MG63 (cell line): ENCODE measurements at places on chromosomes 1 and 21.
A peak's percentile ranks its signal among the peaks of the same experiment; 100 is the strongest.

GRCh38 chr1:54516249-54516920, 31.6 kb upstream of the ACOT11 start:
- no peak for DNase-seq

DNA sequence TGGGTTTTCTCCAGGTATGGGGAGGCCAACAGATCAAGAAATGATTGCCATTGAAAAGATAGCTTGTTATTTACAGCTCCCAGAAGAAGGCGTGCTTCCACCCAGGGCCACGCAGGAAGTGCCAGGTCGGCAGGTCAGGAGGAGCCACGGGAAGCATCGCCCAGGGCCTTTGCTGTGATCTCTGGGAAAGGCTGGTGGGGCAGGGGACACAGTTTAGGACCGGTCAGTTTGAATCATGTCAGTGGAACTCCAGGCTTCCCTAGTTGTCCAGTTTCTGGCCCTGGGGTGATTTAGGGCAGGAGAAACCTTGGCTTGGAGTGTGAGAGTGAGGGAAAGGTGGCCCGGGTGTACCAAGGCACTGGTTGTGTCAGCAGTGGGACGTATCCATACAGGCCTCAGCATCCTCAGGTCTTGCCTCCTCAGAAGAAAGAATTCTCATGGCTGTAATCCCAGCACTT, 11.4 kb downstream of the PLA2G5 start:
- DNase-seq, result no peak

GRCh38 chr1:228376262-228376628, 30.4 kb downstream of the TRIM11 start:
- no peak for DNase-seq

- DNase-seq, result no peak
These were observed 68.5 kb upstream of the GADD45A start for GRCh38 chr1:67616394-67616985.

- no peak for DNase-seq
These were observed 23.3 kb upstream of the PTGFRN start for GRCh38 chr1:116886291-116886878.

DNA sequence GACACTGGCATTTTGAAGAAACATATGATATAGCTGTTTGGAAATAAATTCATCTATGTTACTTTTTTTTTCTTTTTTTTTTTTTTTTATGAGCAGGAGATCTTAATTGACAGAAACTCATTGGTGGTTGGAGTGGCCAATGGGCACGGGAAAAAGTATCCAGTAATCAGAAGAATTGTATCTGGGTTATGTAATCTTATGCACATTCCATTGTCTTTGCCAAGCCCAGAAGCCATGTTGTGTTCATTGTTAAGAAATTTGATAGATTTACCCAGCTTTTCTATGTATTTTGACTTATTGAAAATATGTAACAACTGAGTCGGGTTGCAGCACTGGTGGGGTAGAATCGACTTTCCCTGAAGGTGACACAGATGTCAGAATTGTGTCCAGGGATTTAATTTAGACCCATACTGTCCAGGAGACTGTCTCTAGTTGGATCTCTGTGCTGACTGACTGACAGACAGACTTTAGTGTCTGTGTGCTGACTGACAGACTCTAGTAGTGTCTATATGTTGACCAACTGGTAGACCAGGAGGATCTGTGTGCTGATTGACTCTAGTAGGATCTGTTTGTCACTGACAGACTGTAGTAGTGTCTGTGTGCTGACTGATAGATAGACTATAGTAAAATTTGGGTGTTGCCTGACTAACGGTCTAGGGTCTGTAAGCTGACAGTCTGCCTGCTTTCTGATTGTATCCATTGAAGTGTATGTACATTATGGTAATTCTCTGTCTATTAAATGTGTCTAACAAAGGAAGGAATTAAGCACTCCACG, 12.3 kb upstream of the C4BPB start:
- DNase-seq, result no peak

DNA sequence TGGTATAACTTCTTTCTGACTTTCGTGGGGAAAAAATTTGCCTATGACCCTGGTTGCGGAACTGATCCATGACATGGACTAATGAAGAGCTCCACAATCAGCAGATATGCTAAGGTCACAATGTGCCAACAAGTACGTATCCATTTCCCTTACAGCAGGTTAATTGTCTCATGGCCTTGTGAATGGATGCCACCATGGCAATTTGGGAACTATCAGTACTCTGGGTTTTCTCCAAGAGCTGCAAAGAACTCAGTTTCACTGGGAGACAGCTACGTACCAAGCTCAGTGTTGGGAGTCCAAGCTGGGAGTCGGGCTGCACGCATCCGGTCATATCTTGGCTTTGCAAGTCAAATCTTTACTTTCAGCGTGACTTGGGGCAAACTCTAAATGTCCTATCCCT, 64.8 kb downstream of the TIAM1 start:
- DNase-seq, result no peak

DNA sequence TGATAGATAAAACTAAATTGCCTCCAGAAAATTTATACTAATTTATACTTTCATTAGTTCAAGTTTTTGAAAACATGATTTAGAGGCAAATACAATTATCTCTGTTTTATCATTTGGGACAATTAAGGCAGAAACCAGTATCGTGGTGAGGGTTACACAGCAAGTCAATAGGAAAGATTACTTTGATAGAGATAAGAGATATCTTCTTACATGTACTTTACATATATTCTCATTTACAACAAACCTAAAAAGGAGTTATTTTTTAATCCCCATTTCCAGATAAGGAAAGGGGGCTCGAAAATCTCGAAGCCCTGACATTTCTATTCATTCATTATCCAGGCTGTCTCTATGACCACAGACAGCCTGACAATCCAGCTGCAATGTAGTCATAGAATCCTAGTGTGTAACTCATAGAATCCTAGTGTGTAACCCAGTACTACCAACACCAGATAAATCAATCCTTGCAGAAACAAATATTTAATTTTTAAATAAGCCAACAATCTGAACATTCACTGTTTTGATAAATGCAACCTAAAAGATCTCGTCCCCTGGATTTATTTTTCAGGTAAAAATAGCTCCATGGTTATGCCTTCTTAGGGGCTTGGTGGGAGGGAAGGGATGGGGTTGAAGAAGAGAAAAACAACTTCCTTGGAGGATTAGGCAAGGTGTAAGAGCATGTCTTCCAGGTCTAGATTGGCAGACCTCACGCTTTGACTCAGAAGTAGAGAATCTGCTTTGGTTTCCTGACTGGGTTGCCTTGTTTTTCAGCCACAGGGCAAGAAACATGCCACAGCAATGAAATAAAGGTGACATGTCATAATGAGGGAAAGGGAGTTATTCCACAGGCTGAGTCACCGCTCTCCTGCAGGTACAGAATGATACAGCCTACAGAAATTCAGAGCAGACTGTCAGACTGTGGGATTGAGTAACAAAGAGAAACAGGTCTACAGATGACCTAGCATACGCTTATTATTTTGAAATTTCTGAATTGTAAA, 45.6 kb downstream of the IRF2BP2 start:
- DNase-seq, result peak; percentile 66

GRCh38 chr1:23152966-23153684, 15.5 kb downstream of the LUZP1 start:
- DNase-seq, result no peak

DNA sequence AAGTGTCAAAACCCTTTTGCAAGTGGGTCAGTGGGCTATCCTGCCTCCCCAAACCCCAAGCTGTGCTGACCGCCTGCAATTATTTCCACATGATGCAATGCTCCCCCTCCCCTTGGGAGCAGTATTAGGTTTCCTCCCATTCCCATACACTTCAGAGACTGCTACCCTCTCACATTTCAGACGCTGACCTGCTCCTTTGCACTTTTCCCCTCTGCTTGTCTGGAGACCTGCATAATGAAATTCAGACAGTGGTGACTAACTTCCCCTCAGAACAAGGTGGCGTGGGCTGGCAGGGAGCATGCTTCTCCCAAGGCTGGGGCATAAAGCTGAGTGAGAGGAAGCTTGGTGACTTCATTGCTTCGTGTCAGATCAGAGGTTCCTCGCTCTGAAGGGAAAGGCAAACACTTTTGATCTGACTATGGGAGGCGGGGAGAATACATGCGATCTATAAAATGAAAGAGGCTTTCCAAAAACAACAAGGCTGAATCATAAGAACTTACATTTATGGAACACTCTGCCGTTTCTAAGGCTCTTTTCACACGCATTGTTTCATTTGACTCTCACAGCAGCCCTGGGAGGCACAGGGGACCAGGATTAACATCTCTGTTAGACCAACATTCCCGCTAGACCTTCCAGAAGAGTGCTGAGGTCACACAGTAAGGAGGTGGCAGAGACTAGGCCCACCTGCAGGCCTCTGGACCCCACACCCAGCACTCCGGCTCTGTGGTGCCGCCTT, 27.5 kb upstream of the ROR1 start:
- peak; percentile 93 for DNase-seq

- DNase-seq, result no peak
These were observed 56.7 kb downstream of the RIPK4 start for GRCh38 chr21:41709965-41710822.

DNA sequence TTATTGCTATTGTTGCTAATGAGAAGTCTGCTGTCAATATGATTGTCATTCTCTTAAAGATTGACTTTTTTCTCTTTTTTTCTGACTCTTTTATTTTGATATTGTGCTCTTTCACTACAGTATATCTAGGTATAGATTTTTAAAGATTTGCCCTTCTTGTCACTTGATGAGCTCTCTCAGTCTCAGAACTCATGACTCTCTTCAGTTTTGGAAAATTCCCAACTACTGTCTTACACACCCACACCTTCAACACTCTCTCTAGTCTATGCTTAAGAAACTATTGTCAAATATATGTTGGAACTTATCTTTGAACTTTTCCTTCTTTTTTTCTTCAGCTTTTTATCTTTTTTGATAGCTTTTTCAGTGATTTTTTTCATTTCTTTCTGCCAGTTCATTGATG, 50.6 kb downstream of the LMO4 start:
- DNase-seq, result no peak

GRCh38 chr1:192974701-192975100, 84.5 kb downstream of the UCHL5 start:
- DNase-seq, result no peak

DNA sequence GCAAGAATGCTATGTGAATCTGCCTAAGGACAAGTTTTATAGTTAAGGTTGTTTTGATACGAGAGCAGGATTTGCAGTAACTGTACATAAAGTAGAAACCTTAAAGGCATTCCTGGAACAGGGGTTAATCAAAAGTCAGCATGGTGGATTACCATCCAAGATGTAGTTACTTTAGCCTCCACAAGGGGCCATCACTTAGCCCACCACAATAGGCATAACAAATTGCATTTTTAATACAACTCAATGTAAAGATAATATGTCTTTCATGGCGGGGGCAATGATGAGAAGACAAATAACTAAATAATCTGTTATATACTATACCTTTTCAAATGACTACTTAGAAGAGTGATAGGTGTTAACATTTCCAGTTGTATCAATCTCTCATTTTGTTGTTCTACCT, 611.2 kb upstream of the ADGRL4 start:
- DNase-seq, result no peak

GRCh38 chr1:54768093-54768492, 3.8 kb upstream of the PARS2 start:
- no peak for DNase-seq

GRCh38 chr1:149849111-149849946, 50.0 kb upstream of the BOLA1 start:
- no peak for DNase-seq

DNA sequence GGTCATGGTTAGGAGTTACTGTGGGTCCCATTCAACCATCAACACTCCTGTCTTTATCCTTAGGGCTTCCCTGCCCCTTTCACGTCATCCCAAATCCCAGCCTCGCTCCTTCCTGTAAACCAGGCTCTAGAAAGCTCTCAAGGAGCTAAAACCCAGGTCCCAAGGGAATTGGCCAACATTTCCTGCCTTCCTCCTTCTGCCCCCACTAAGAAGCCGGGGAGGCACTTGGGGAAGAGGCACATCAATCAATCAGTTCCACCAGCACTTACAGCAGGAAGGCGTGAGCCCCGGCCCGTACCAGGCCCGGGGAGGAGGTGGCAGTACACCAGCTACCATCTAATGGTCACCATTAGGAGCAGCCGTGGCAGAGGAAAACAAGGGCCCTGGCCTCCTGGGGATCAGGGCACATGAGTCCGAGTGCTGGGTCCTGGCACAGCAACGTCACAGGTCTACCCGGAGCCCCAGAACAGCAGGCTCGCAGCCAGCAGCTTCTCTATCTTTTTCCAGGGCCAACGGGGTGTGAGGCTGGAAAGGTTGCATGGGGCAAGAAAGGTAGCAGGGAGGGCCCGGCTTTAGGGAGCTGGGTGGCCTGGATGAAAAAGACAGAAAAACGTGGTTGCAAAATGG, 108.6 kb downstream of the CASZ1 start:
- no peak for DNase-seq

DNA sequence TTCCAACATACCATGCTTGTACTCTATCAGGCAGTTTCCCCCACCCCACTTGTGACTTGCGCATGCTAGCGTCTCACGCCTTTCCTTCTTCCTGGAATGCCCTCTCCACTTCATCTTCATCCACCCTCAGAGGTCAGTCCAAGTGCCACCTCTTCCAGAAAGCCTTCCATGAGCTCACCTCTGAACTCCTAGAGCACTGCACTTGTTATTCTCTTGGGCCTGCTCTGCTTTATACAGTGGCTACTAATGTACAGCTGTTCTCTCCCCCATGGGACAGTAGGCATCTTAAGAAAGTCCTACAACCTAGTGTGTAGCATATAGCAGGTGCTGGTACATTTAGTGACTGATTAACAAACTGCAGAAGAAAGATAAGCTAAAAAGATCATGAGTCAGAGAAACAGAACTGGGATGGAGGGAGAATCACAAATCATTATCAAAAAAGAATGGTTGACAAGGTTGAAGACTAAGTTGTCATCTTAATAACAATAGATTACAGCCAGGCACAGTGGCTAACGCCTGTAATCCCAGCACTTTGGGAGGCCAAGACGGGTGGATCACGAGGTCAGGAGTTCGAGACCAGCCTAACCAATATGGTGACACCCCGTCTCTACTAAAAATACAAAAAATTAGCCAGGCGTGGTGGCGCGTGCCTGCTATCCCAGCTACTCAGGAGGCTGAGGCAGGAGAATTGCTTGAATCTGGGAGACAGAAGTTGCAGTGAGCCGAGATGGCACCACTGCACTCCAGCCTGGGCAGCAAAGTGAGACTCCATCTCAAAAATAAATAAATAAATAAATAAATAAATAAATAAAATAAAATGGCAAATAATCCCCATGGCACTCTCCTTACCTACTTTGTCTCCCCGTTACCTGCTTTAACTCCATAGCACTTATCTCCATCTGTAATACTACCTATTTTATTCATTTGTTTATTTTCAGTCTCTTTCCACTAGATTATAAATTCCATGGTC, 16.3 kb upstream of the TSPAN1 start:
- DNase-seq, result no peak
